ENCODE measurements at places on chromosomes 7 and 10.

- no peak for DNase-seq
Measured at GRCh38 chr10:90889636-90890035, 17.9 kb downstream of the RPP30 start.

DNA sequence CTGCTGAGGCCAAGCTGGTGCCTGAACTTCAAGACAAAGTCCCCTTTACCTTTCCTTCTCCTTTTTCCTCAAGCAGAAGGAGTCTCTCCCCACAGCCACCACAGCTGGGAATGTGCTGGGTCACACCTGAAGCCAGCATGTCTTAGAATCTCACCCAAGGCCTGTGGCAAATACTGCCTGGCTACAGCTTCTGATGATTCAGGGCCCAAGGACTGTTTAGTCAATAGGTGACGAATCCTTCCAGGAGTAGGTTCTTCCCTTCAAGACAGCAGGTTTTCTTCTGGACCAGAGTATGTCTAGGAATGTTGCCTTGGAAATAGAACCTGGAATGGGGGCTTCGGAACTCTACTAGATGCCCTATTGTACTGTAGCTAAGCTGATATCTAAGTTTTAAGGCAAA is 374.6 kb downstream of the KIF20B start:
- no peak for DNase-seq

DNA sequence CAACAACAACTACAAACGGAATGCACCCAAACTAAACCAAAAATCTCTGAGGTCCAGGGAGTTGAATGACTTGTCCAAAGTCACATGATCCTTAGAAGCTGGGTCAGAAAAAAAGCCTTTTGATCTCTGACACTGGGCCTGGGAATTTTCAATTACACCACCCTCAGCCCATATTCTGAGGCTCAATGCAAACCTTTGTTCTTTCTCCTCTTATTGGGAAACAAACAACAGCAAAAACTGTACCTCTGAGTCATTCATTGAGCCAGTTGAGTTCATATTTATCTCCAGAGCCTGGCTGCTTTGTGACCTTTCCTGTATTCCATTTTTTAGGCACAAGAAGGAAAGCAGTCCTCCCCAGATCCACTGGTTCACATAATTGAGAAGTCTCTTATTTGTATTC is 51.2 kb upstream of the SORCS1 start:
- no peak for DNase-seq

GRCh38 chr10:8238986-8239385 is 184.5 kb downstream of the GATA3 start:
- no peak for DNase-seq

- no peak for DNase-seq
Measured at GRCh38 chr7:7207876-7208275, 25.5 kb downstream of the C1GALT1 start.

GRCh38 chr10:4546500-4546899 is 279.5 kb upstream of the AKR1E2 start:
- DNase-seq, result no peak

Measured in NCI-H1694 treated with DMSO at 0.1 percent for 48 hours (cell line).